Cardiac fibroblast (primary cell): ENCODE measurements at places on chromosomes 2 and 18.

GRCh38 chr18:36493349-36494159, 196.0 kb downstream of the FHOD3 start:
- peak; percentile 75 for DNase-seq

GRCh38 chr18:23226930-23227725, 91.8 kb downstream of the CABLES1 start:
- peak; percentile 93 for DNase-seq

GRCh38 chr2:176156301-176156806, 753 bp upstream of the HOXD3 start:
- no peak for DNase-seq

DNA sequence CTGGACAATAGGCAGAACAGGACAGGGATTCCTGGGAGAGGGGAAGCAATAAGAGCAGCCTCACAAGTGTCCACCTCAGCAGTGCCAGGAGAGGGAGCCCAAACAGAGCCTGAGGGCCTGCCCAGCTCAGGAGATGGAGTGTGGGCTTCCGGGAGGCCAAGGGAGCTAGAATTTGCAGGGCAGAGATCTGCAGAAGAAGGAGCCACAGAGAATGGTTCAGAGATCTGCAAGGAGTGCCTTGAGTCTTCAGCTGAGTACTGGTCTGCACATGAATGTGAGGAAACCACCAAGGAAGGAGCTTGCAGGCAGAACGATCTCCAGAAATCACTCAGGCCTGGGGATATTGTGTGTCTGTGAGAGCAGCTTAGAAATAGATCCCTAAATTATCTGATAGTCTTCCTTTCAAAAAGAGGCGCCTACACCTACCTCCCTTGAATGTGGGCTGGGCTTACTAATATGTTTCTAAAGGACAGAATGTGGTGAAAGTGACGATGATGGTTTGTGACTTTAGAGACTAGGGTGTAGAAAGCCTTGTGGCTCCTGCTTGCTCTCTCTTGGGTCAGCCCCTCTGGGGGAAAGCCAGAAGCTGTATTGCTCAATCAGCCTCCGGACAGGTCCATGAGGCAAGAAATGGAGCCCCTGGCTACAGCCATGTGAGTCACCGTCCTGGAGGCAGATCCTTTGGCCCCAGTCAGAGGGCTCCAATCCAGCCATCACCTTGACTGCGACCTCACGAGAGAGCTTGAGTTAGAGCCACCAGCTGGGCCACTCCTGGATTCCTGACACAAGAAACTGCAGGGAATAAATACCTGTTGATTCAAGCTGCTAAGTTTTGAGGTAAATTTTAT, 7.6 kb upstream of the LPIN1 start:
- DNase-seq, result peak; percentile 94

- DNase-seq, result no peak
Measured at GRCh38 chr18:50633992-50634391, 74.1 kb downstream of the MAPK4 start.

DNA sequence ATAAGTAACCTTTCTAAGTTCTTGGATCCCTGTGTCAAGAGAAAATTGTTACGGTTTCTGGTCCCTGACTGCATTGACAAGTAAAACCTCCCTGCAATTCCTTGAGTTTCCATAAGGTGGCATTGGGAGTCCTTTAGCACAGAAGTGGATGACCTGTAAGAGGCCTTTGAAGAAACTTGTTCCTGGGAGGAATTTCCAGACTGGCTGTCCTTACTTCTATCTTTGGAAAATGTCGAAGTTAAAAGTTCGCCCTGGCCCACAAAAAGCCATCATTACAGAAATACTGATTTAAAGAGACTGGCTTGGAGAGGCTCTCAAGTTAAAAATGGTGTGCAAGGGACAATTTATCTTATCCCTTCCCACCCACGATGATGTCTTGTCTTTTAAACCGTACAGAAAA, 218.4 kb downstream of the CDH20 start:
- DNase-seq, result peak; percentile 93

GRCh38 chr2:50591021-50591420, 440.9 kb downstream of the NRXN1 start:
- DNase-seq, result no peak

DNA sequence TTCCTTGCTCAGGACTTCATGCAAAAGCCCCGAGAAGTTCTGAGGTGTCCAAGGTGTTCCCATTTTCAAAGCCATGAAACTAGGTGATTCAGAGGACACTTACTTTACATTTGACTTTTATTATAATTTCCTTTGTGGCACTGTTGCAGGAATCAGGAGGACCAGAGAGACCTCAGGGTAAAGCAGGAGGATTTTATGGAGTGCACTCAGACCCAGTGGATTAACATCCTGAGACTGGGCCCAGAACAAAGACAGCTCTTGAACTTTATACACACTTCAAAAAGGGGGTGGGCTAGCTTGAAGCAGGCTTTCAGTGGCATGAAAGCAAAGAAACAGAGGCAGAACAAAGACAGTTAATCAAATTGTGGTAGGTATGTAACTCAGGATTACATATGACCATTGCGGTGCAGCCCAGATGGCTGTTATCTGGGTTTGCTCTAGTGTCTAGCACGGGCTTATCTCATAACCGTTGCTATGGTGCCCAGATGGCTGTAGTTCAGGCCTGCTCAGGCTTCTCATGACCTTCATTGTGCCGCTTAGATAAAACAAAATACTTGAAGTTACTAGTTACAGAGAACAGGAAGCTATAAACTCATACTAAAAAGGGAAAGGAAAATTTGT, 39.4 kb downstream of the TMEM182 start:
- DNase-seq, result peak; percentile 30

GRCh38 chr2:241011751-241012510, 13.5 kb downstream of the SNED1 start:
- no peak for DNase-seq

DNA sequence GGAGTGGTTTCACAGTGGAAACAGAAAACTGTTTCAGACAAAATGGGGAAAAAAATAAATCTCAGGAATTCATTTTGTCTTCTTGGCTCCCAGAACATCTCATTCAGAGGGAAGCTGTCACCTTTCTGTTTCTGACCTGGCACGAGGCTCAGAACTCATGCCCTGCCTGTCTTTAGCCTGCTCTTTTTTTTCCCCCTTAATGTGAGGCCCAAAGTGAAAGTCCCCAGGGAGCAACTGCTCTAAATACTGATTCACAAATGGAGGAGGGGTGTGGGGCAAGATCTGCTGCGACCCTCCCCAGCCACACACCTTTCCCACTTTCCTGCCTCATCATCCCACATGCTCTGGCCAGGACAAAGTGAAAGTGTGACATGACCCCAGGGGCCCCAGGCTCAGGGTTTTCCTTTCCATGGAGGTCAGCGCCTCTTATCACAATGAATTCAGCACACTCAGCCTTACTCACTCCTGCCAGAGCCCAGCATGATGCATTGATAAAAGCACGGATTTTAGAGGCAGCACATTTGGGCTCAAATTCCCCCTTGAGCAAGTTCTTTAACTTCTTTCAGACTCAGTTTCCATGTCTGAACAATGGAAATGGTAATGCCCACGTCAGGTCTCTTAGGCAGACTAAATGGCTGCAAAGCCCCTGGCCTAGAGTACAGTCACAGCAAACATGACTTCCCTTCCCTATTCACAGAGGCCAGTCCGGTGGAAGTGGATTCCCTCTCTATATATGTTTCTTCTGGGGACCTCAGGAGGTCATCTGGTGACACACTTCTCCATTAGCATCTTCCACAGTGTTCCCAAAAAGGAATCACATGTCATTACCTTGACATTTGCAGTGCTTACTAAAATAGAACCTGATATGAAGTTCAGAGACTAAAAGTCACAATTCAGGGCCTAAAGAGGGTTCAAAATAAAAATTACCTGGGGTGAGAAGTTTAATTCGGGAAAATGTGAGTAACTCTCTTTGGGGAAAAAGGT, 55.3 kb upstream of the TMEM163 start:
- DNase-seq, result peak; percentile 22
